Stimulated activated CD4-positive, alpha-beta T cell treated with anti-CD3 and anti-CD28 coated beads, Interleukin-12 subunit alpha, Interleukin-12 subunit beta, amount 100 ng/mL, for 48 hours (primary cell): ENCODE measurements at places on chromosomes 1 and 21.

DNA sequence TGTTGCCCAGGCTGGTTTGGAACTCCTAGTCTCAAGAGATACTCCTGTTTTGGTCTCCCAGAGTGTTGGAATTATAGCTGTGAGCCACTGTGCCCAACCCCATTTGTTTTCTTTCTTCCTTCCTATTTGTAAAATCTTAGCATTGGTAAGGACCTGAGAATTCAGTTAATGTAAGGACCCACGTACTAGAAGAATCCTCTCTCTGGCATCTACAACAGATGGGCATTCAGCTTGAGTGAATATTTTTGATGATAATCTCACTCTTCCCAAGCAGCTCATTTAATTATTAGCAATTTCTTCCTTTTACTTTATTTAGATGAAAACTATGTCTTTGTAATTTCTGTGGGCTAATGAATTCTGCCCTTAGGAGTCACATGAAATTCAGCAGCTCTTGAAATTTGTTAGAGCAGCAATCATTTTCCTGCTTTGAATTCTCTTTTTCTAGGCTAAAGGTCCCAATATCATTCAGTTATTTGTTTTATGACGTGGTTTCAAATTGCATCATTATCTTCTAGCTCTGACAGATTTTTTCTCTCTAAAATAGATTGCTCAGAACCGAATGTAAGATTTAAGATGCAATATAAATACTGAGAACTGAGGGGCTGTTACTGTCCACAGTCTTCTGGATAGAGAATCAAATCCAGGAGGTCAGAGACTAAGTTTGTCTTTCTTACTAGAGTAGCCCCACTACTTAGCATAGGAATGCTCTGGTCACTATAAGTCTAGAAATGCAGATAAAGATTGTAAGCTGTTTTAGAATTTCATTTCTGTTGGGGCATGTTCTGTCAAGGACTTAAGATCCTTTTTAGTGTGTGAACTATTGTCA lies 59.4 kb downstream of the EPB41 start:
- no peak for DNase-seq

- no peak for DNase-seq
Measured at GRCh38 chr1:177044390-177044789, 120.1 kb downstream of the ASTN1 start.

- no peak for DNase-seq
Measured at GRCh38 chr1:34359411-34359810, 182.7 kb downstream of the C1orf94 start.

GRCh38 chr1:23389837-23390321 lies 20.2 kb upstream of the ZNF436 start:
- DNase-seq = no peak

GRCh38 chr1:86015375-86015774 lies 141.2 kb downstream of the COL24A1 start:
- DNase-seq = no peak

GRCh38 chr1:178345807-178346206 lies 151.0 kb downstream of the CLEC20A start:
- DNase-seq = no peak

GRCh38 chr1:7583291-7584096 lies 187.6 kb upstream of the VAMP3 start:
- no peak for DNase-seq

DNA sequence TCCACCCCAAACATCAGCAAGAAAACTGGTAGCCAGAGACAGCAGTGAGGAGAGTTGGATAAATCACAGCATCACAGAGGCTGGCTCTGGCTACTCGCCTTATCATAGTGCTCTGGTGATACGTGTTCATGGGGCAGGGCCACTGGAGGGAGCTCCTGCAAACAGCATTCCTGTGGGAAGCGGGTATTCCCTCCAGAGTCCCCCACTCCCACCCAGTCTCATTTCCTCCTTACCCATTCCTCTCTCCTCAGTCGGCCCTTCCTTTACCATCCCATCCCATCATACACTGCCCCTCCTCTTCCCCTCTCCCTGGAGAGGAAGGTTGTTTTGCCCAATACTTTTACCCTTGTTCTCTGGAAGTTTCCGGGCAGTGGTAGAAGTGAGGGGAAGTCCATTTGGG lies 7.1 kb downstream of the NHLH2 start:
- DNase-seq = no peak

GRCh38 chr1:107727866-107728265 lies 237.1 kb downstream of the VAV3 start:
- no peak for DNase-seq

GRCh38 chr21:19321688-19322087 lies 918.1 kb upstream of the TMPRSS15 start:
- DNase-seq = no peak

GRCh38 chr1:155181371-155182051 lies 7.9 kb downstream of the TRIM46 start:
- DNase-seq = no peak

GRCh38 chr1:167899253-167899681 lies 14.7 kb downstream of the ADCY10 start:
- no peak for DNase-seq

DNA sequence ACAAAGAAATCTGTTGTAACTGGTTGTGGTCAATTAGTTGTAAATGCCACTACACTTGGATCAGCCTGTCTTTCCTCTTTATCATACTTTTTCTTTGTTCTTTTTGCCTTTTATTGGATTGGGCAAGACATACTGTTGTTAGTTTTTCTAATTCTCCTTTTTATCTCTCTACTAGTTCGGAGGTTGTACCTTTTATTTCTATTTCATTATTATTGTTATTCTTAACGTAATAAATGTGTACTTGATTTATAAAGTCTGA lies 59.2 kb downstream of the IVNS1ABP start:
- no peak for DNase-seq

- no peak for DNase-seq
Measured at GRCh38 chr21:31897311-31897710, 24.5 kb downstream of the HUNK start.

GRCh38 chr1:61327436-61327835 lies 245.1 kb downstream of the NFIA start:
- DNase-seq = no peak

DNA sequence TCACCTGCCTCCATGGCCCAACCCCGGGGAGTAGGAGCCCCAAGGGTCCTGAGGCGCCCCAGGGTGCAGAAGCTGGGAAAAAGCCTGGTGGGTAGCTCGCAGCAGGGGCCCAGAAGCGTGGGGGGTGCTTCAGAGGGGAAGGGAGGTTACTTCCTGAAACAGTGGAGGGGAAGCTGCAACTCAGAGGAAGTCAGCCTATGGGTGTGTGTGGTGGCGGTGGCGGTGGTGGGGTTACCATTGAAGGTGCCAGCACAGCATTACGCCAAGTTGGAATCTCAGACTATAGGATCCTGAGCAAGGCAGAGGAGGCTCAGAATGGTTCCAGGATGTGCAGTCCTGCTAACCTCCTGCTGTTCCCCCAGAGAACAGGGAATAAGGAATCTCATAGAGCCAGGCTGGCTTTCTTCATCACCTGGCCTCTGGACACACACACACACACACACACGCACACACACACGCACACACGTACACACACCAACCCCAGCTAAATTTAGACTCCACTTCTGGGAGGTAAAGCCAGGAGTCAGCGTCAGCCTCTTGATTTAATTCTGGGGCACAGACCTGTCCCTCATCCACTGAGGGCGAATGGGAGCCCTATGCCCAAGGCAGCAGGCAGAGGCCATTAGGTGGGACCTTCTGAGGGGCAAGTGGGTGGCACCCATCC lies 1.3 kb downstream of the DENND4B start:
- DNase-seq = peak; percentile 59

DNA sequence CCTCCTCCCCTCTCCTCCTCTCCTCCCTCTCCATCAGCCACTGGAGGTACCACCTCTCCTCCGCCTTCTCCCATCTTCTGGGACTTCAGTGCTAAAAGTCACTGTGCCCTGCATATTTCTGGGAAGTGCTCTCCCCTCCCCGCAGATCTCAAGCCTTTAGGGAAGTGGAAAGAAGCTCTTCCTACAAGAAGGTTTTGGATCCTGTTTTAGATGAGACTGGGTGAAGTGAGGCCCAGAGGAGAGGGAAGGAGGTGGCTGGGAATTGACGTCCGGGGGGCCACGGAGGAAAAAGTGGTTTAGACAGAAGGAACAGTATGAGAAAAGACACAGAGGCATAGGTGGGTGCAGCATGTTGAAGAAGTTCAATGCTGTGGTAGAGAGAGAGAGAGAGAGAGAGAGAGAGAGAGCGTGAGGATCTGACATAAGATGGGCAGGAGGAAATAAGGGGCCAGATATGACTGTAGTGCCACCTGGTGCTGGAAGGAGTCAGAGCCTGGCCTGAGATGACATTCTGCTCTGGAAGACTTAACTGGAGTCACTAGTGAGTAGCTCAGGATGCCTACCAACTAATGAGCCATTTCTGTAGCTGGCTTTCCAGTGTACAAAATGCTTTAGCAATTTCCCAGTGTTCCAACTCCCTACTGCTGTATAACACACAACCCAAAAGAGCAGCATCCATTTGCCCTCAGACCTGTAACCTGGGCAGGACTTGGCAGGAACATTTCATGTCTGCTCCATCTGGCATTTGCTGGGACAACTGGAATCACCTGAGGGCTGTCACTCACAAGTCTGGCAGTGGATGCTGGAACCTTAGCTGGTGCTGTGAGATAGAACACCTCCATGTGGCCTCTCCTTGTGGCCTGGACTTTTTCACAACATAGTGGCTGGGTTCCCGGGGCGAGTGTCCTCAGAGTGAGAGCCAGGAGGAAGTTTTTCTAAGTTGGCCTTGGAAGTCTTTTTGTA lies 16.6 kb upstream of the ZSCAN20 start:
- no peak for DNase-seq

- no peak for DNase-seq
Measured at GRCh38 chr1:118711356-118711755, 276.8 kb downstream of the TBX15 start.

GRCh38 chr1:220768126-220768601 lies 18.5 kb upstream of the MTARC1 start:
- no peak for DNase-seq

DNA sequence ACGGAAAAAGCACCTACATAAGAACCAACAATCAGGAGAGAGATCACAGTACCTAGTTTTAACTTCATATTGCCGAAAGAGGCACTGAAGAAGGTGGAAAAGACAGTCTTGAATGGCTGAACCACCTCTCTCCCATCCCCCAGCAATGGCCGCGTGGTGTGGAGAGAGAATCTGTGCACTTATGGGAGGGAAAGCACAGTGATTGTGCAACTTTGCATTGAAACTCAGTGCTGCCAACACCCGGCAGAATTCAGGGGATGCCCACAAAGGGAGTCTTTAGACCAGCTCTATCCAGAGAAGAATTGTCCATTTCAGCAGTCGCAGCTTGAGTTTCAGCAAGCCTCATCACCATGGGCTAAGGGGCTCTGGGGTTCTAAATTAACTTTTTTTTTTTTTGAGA lies 186.3 kb upstream of the USP25 start:
- no peak for DNase-seq

GRCh38 chr1:109425391-109426280 lies 612 bp downstream of the PSMA5 start:
- DNase-seq = peak; percentile 53

DNA sequence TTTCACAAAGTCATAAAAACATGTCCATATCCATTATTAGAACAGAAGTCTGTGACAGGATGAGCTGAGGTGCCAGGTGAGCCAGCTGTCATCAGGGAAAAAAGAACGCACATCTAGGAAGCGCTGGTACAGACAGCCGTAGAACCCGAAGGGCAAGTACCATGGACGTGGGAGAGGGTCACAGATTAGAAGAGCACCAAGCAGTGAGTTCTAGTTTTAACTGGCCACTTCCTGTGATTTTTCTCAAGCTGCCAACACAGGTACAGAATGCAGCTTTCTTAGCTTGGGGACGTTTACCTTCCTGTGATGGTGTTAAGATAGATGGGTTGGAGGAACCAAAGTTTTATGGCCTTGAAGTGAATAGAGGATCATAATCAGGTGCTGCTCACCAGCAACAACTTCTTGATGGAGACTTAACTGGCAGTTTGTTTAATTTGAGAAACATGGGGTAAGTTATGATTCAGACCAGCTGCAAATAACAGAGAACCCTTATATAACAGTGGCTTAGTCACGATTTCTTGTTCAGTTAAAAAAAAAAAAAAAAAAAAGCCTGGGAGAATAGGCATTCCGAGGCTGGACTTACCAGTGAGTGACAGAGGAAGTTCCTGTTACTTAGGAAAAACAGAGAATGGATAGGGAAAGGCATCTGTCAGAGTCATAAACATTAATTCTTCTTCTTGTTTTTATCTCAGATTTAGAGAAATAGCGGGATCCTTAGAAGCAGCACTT lies 30.9 kb downstream of the AGT start:
- DNase-seq = no peak

GRCh38 chr21:37700641-37701202 lies 215.5 kb downstream of the KCNJ6 start:
- DNase-seq = no peak

DNA sequence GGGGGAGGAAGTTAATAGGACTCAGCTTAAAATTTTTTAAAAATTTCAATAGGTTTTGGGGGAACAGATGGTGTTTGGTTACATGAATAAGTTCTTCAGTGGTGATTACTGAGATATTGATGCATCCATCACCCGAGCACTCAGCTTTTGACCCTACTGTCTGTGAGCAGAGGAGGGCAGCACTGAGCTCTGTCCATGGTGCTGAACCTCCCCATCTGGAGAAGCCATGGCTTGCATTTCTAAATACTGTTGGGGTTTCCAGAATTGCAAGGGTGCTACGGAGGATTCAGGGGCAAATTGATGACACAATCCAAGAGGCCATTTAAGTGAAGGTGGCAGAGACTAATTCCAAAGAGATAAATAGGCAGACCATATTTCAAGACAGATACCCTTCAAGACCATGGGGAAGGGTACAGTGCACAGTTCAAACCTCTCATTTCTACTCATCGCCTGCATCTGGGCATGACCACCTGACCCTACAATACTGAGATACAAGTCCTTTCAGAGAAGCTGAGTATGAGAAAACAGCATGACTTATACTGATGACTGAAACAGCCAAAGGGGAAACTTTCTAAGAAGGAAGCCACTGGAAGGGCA lies 17.2 kb downstream of the SYT2 start:
- DNase-seq = peak; percentile 50

- DNase-seq = no peak
Measured at GRCh38 chr1:36349241-36349671, 25.8 kb upstream of the EVA1B start.

DNA sequence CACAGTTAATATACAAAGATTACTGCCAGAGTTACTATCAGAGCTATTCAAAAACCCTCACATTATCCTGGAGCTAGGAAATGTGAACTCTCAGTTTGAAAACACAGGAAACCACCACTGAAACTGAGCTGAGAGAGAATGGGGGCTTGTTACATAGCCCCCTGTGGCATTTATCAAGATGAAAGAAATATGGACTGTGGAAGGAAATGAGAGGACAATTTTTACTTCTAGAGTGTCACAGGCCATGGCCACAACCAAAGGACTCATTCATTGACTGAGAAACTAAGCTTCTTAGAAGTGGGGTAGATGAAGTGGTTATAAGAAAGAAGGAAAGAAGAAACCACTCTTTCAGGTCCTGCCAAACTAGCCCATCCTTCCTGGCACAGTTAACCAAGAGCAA lies 25.3 kb downstream of the DSTYK start:
- no peak for DNase-seq
